Kasumi-1 (cell line): ENCODE measurements at places on chromosomes 12 and 14.

DNA sequence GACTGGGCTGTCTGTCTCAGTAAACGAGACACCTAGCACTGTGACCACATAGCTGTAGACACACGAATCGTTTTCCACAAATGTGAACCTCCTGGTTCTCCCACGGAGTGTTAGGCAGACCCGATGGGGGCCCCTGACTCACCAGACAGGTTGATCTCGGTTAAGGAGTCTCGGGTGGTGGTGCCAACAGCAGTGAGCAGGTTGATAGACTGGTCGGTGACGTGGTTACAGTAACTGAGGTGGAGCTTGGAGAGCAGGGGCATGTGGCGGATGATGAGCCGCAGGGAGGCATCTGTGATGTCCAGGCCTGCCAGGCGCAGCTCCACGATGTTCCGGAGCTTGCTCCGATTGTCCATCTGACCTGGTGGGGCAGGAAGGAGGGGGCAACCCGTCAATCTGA lies 39.8 kb downstream of the RNF34 start:
- no peak for DNase-seq

DNA sequence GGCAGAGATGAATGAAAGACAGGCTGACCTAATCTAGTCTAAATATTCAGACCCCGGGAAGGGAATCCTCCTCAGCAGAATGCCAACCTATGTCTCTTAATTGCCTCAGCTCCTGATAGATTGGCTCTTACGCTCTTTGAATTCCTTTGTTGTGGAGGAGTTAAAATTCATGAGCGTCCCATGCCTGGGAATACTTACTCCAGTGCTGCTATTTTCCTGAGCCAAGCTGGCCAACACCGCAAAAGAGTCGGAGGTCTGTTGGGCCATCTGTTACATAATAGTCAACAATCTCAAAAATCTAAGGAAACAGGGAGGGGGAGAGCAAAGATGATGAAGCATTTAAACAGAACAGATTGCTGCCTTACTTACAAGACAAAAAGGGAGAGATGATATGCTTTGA lies 182.8 kb downstream of the ASCL1 start:
- no peak for DNase-seq

GRCh38 chr14:26008290-26008689 lies 589.5 kb downstream of the NOVA1 start:
- no peak for DNase-seq

GRCh38 chr12:11497995-11498394 lies 102.6 kb upstream of the PRB2 start:
- DNase-seq: no peak

GRCh38 chr12:52896190-52897100 lies 8.4 kb downstream of the KRT8 start:
- no peak for DNase-seq

DNA sequence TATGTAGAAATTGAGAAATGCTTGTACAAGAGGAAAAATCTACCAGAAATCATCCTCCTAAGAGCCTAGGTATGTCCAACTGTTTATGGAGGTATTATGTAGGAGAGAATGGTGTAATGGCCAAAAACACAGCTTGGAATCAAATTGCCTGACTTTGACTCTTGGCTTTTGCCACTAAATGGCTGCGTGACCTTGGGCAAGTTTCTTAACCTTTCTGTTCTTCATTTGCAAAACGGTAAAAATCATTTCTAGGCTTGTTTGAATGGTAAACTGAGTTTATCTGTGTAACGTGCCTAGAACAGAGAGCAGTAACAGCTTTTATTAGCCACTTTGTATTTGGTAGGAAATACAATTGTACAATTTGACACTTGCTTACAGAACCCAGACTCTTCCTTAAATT lies 4.9 kb upstream of the GRIP1 start:
- DNase-seq: no peak

GRCh38 chr12:69284131-69284530 lies 44.8 kb downstream of the CPSF6 start:
- DNase-seq: peak; percentile 70

GRCh38 chr12:124477107-124477915 lies 90.1 kb downstream of the NCOR2 start:
- no peak for DNase-seq

DNA sequence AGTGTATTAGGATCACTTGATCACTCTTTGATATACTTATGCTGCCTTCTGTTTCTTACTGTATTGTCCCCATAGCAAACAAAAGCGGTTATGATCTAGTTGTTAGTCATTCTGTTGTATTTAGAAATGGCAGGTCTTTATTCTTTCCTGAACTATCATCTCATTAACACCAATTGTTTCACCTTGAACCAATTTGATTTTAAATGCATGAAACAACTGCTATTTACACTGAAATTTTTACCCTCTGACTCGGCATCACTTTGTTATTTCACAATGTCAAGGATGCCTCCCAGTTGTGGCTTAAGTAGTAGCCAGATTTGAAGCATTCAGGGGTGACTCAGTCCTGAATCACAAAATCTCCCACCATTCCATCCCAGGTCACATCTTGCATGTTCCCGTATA lies 303.5 kb downstream of the EGLN3 start:
- DNase-seq: no peak

DNA sequence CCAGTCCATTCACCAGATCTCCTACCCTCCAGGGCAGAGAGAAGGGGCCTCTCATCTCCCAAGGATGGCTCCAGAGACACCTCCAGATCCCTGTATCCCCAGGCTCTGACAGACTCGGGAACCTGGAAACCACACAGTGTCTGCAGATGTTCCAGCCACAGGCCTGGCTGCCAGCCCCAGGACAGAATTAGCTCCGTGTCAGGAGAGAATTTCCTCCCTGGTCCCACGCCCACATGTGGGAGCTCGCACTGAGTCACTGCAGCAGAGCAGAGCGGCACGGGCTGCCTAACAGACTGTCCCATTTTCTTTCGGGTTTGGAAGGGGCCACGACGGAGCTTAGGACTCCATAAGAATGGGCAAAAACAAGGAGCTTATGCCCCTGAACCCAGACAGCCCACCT lies 33.6 kb downstream of the CMKLR1 start:
- DNase-seq: no peak

DNA sequence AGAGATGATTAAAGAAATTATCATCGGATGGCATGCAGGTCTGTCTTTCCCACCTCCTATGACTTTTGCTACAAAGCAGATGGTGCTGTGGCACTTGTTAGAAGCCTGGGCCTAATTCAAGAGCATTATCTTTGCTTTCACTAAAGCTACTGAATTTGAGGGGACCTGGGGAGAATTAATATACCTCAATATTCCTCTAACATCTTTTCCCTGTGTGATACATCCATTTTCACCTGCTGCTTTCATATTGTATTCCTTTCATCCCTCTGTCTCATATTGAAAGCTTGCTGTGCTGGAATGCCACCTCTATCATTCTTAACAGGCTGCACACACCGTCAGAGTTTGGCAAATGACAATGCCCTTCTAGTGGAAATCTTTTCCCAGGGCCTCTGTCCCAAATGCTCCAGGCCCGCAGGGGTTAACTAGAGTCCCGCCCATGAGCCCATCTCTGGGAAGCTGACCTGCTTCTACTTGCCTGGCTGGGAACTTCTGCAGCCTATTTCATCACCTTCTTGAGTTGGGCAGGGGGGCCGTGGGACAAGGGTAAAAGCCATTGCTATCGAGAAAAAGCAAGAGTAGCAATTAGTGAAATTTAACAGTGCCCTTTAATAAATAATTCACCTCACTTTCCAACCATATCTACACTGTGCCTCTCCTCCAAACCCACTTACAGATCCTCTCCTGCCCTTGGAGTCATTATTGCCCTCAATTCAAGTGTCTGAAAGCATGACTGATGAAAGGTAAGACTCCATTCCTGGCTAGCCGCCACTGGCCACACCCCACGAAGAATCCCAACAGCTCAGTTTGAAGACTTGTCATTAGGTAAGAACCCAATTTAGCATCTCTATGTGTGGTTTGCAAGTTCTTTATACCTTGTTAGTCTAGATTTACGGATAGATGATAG lies 126.7 kb upstream of the BTG1 start:
- DNase-seq: no peak

DNA sequence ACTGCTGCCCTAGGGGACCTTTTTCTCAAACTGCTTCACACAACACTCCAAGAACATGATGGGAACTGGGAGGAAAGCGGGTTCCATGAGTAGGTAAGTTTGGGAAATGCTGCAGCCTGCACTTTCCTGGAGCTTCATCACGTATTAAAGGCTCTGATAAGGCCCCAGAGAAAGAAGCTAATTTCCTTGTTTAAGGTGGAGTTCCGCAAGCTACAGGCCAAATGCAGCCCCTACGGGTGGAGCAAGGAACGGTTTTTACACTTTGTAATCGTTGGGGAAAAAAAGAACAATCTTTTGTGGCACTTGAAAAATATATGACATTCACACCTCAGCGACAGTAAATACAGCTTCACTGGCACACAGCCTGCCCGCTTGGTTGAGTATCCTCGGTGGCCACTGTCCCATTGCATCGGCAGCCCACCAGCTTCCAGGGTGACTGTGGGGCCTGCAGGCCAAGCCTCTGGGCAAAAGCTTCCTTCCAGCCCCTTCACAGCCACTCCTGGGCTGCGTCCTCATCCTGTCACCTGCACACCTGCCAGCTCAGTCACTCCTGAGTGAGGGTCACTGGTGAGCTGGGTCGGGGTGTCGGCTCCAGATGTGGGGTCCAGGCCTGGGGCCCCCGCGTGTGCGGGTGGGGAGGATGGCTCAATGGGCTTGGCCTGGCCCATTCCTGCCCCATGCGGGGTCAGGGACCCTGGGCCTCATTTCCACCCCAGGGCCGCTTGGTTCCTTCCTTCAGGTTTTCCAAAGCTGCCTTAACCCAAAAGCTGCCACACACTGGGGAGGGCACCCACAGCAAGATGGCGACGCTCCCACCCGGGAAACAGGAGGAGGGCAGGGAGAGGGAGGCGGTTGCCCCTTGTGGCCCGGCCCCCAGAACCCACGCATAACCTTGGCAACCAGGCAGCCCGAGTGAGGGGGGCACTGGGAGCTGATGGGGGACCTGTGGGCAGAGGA lies 2.4 kb downstream of the AMN start:
- no peak for DNase-seq

- no peak for DNase-seq
Observed at GRCh38 chr14:76101391-76102379, 50.0 kb upstream of the GPATCH2L start.

GRCh38 chr12:69610126-69610525 lies 581 bp downstream of the LRRC10 start:
- peak; percentile 11 for DNase-seq

DNA sequence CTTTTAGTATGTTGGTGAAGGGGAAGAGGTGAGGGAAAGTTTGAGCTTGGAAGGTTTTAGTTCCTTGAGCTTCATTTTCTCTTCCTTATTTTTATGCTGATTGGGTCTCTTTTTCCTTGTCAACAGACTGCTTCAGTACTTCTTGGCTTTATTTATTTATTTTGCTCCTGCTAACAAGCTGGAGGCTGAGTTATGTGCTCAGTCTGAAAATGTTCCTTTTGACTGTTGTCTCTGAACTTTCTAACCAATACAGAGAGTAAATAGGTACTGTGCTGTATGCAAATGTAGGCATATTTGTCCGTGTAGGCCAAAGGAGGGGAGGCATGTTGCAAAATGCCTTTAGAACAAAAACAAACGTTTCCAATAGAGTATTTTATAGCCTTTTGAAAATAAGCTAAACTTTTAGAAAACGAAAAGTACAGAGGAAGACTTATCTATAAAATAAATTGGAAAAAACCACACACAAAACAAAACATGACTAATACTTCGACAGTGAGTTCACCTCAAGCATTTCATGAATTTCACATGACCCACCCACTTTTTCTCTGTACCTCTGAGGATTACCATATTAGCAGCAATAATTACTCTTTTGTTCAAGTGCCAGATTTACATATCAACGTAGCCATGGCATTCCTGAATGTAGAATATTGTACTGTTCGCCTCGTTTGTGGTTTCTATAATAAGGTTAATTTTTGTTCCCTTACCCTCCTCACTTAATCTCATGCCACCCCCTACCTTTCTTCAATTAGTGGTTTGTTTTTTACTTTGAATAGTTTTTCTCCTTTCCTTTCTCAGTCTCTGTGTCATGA lies 4.7 kb upstream of the CREBL2 start:
- no peak for DNase-seq

DNA sequence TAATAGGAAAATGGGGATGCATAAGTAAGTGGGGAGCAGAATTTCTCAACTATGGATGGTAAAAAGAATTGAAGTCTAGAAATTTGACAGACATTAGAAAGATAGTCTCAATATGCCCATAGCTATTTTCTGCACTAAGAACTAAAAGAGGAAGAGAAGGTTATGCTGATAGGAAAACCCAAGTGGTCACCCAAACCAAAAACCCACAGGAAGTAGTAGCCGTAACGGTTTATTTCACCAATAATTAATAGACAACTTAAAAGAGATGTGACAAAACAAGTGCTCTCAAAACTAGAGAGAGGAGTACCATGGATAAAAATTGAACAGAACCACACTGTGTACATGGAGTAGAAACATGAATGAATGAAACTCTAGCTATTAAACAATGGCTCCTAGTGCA lies 295.4 kb downstream of the FSCB start:
- DNase-seq: no peak

GRCh38 chr12:96514328-96514727 lies 25.0 kb downstream of the CFAP54 start:
- DNase-seq: no peak

DNA sequence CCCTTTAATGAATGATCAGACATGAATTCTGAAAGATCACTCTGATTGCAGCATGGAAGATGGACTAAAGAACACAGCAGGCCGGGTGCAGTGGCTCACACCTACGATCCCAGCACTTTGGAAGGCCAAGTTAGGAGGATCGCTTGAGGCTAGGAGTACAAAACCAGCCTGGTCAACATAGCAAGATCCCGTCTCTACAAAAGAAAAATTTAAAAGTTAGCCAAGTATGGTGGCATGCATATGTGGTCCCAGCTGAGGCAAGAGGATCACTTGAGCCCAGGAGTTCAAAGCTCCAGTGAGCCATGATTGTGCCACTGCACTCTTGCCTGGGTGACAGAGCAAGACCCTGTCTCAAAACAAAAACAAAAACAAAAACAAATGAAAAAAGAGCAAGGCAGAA lies 35.1 kb downstream of the SENP1 start:
- no peak for DNase-seq

GRCh38 chr12:122387887-122388286 lies 34.6 kb downstream of the CLIP1 start:
- no peak for DNase-seq

DNA sequence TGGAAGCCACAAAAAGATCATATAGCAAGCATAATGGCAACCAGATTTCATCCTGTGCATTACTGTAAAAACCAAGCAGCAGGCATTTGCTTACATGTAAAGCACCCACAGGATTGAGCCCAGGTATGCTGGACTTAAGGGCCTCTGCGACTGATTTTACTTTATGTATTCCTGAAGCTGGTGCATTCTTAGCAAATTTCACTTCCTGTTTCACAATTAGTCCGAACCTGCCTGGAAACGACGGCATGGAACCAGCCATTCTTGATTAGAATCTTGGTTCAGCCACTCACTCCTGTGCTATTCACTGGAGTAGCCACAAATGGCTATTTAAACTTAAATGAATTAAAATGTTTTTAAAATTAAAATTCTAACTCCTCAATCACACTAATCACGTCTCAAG lies 239.2 kb downstream of the NUAK1 start:
- no peak for DNase-seq

- DNase-seq: no peak
Observed at GRCh38 chr12:4663971-4664505, 15.1 kb downstream of the NDUFA9 start.

- no peak for DNase-seq
Observed at GRCh38 chr12:2835691-2836403, 1.0 kb upstream of the NRIP2 start.
